ENCODE measurements at places on chromosomes 12 and 14.

- no peak for DNase-seq
Measured at GRCh38 chr12:34219046-34219770, 196.9 kb downstream of the ALG10 start.

- DNase-seq, result no peak
Measured at GRCh38 chr12:6132496-6132895, 8.0 kb upstream of the VWF start.

- no peak for DNase-seq
Measured at GRCh38 chr12:124921200-124922031, 7.0 kb upstream of the UBC start.

GRCh38 chr12:18394742-18395141, 133.4 kb downstream of the PIK3C2G start:
- DNase-seq, result no peak

DNA sequence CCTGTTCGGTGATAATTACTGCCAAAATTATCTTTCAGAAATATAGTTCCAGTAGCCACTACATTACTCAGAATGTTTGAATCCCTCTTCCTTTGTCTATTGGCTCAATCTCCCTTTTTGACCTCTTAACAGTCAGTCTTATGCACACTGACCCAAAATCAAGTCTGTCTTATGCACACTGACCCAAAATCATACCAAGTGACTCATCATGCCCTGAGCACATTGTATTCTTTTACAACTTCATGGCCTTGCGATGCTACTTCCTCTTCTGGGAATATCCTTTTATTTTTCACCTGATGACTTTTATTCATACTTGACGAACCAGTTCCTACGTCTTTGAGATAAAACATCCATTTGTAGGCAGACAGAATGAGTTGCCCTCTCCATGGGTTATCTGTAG, 182.3 kb downstream of the NPAS3 start:
- no peak for DNase-seq
